ENCODE measurements at places on chromosomes 2 and 18. TPM values are rescaled to one million over a fixed set of nuclear protein-coding genes. Genes with fewer than 3 reads are reported as not detected.

Gene PRKAG3
- total RNA-seq = not detected

GRCh38 chr2:200212862-200213425, 93.5 kb upstream of the SPATS2L start:
- no peak for DNase-seq

GRCh38 chr2:240648650-240649275, 23.5 kb downstream of the GPR35 start:
- DNase-seq = no peak

DNA sequence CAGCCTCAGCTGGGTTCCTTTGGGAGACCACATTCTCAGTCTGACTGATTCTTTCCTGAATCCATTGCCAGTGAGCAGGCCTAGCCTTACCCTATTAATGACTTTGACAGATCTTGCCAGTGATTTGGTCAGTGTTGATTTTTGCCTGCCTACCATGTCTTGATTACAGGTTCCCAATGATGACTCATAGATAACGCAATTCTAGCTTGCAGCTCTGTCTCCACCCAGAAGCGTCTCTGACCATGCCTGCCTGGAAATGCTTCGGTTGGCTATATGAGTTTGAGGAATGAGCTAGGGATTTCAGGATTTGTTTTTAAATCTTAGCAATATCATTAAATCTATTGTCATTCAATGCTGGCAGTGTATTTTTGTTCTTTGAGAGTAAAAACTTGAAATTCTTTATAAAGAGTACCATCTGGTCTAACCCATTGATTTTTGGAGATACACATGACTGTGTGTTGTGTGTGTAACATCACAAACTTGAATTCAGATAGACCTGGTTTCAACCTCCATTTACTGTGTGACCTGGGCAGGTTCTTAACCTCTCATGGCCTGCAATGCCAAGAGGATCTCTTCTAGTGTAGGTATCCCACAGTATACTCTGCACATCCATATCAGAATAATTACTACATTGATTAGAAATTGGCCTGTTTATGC, 57.0 kb downstream of the CCDC150 start:
- peak; percentile 46 for DNase-seq

- DNase-seq = no peak
These were observed 10.8 kb downstream of the IWS1 start for GRCh38 chr2:127515383-127515915.

- no peak for DNase-seq
These were observed 225.8 kb upstream of the SIX3 start for GRCh38 chr2:44715671-44716081.

GRCh38 chr2:52929412-52929811, 838.2 kb upstream of the CHAC2 start:
- DNase-seq = no peak

Measured in umbilical cord (tissue), 2 donors.